ENCODE measurements at places on chromosomes 12 and 14.

- no peak for DNase-seq
Observed at GRCh38 chr14:55440385-55440784, at the start of gene TBPL2. TSS of gene TBPL2 (minus strand) at chr14:55440616. CDS start at chr14:55440449, 167 bp downstream.

DNA sequence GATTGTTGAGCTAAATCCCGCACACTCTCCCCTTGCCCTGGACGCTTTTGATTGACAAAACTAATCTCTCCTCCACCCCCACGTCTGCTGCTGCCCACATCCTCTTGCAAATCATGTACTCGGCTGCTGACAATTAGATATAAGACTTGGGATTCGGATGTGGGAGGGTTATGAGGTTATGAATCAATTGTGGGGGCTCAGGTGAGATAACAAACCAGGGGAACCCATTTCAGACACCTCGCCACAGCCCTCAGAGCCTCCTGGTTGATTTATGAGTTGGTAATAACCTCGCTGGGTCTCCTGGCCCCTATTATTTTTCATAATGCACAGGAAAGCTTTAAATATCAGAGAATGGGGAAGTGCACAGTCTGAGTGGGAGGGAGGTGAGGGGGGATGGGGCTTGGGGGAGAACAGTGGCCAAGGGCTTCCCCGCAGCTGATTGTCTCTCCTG, 449.9 kb downstream of the DPF3 start:
- peak; percentile 2 for DNase-seq

DNA sequence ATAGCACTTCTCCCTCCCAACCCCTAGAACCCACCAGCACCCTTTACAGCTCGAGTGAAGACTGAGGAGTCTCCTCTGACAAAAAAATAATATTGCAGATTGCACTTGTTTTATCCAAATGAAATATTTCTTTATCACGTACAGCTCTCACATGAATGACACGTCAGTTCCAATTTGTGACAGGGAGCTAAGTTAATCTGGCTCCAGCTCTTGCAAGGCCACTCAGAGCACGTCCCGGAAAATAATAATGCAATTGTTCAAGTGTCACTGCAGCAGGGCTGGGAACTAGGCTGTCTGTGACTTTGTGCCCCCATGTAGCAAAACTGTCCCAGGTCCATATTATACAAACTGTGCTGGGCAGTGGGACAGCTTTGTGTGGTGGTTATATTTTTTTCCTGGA, 539.6 kb downstream of the VRK1 start:
- DNase-seq = no peak

DNA sequence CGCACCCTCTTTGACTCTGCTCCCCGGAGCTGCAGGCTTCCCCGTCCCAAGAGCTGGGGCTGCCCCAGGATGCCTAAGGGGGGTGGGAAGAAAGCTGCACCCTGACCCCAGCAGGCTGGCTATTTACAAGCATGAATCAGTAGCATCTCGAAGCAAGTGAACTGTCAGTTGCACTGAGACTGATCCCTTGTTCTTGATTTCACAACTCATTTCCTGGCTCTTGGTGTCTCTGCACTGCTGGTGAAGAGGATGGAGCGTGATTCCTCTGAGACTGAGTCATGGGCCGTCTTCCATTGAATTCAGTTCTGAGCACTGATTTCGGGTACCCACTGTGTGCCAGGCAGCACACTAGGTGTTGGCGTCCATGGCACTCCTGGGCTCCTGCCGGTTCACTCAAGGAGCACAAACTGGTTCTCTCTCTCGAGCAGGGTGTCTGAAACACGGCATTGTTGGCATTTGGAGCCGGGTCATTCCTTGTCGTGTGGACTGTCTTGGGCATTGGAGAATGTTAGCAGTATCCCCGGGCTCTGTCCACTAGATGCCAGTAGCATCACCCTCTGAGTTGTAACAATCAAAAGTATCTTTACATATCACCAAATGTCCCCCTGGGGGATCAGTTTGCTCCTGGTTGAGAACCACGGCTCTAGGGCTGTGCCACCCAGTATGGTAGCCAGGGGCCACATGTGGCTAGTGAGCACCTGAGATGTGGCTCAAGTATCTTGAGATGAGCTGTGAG, 86.9 kb downstream of the RIN3 start:
- no peak for DNase-seq

GRCh38 chr12:31037931-31038330, 35.7 kb upstream of the DDX11 start:
- DNase-seq = no peak

GRCh38 chr12:53287741-53288216, 7.6 kb upstream of the PFDN5 start:
- peak; percentile 28 for DNase-seq

GRCh38 chr12:40446385-40446784, 221.6 kb downstream of the LRRK2 start:
- no peak for DNase-seq

DNA sequence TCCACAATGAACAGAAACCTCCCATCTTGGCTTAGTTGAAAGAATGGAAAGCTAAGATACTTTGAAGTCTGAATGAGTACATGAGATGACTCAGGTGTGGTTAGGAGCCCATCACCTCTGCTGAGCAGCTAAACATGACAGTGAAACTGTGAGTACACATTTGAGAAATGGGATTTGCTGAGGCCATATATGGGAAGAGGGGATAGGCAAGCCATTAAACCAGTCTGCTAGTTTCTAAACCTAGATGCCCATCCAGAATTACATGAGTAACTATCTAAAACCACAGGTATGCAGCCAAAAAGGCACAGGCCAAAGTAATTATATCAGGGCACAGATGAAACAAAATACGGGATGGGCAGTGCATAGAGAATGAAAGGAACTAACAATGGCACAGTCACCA, 41.2 kb downstream of the NKX2-1 start:
- DNase-seq = no peak

DNA sequence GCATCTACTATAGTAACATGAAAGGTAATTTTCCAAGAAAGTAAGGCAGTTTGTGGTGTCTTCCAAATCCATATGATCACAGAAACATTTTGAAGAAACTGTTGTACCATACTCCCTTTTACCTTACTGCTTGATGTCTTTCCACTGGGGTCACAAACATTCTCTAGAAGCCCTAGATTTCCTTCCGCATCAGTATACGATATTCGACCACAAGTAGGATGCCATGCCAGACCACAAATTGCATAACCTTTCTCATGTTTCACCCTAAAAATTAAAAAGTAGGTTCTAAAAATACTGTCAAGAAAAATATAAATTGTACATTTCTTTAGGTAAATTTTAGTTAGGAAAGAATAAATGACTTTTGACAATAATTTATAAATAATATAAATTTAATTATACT, 26.5 kb downstream of the WDHD1 start:
- no peak for DNase-seq

GRCh38 chr14:34926552-34926951, 51.4 kb upstream of the BAZ1A start:
- DNase-seq = no peak

DNA sequence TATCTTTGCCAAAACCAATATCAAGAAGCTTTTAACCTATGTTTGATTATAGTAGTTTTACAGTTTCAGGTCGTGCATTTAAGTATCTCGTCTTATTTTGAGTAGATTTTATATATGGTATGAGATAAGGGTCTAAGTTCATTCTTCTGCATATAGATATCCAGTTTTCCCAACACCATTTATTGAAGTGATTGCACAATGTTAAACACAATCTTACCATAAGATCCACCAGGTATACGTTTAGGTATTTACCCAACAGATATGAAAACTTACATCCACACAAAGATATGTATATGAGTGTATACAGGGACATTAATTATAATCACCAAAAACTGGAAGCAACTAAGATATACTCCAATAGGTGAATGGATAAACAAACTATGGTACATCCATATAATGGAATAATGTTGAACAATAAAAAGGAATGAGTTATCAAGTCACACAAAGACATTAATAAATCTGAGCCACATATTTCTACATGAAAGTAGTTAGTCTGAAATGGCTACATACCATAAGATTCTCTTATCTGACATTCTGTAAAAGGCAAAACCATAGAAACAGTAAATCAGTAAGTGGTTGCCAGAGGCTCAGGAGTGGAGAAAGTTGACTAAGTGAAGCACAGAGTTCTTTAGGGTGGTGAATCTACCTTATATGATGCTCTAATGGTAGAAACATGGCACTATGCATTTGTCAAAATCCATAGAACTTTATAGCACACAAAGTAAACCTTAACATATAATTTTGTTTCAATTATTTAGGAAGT, 222.6 kb downstream of the NUAK1 start:
- DNase-seq = no peak

- DNase-seq = no peak
Observed at GRCh38 chr14:87483271-87484260, 509.4 kb downstream of the GALC start.

DNA sequence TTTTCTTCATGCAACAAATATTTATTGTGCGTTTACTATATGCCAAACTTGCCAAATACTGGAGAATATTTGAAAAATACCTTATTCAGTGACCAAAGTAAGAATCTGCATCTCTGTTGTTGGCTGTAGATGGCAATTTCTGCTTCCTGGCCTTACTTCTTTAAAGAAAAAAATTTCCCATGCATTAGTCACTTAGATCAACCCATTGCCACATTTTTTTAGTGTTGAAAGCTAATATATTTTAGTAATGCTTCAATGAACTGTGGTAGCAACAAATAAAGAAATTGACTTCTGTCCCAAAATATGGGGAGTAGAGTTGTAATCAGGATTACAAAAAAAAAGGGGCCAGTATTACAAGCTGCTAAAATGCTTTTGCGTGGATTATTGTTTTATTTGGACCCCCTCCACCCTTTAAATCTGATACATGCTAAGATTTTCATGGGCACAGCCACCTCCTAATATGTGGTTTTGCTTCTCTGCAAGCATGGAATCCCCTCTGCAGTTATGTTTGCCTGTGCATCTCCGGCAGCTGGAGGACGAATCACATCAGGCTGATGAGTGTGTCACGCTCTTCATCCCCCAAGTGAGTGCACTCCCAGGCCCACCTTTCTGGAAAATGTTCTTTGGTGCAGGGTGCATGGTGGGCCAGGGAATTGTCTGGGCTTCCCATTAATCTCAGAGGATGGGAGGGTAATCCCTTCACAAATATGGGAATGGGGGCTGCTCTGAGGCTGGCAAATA, 38.1 kb upstream of the PTCSC3 start:
- DNase-seq = no peak

GRCh38 chr14:69259527-69260189, at the start of gene GALNT16:
TSS of gene GALNT16 (plus strand) at chr14:69260158. CDS start at chr14:69260291, 133 bp downstream.
- no peak for DNase-seq

DNA sequence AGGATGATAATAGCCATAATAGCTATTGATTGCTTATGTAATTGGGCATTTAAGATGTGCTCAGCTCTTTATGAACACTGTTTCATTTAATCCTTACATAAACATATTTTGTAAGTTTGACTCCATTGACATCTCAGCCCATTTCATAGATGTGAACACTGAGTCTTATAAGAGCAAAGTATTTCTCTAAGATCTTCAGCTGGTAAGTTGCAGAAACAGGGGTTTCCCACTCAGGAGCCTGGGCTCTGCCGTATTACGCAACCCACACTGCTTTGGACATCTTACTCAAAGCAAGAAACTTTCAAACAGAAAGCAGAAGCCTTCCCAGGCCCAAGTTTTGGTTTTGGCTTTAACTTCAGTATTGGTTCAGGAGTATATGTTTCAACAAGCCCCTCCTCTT, 705.1 kb downstream of the MED13L start:
- no peak for DNase-seq

DNA sequence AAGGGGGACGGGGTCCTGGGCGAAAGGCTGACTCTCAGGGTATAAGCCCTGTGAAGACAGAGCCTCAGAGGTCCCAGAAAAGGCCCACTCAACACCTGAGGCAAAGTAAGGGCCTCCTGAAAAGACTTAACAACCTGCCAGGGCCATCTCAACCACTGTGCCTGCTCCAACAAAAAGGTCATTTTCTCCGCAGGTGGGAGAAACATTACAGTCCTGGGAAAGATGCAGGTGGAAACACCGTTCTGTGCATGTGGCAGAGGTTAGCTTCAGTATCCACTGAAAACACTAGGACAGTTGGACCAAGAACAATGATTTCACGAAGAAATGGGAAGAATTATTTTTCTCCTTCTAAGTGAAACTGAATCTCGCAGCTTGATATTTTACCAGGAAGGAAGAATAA, 50.9 kb downstream of the CCDC88C start:
- no peak for DNase-seq

DNA sequence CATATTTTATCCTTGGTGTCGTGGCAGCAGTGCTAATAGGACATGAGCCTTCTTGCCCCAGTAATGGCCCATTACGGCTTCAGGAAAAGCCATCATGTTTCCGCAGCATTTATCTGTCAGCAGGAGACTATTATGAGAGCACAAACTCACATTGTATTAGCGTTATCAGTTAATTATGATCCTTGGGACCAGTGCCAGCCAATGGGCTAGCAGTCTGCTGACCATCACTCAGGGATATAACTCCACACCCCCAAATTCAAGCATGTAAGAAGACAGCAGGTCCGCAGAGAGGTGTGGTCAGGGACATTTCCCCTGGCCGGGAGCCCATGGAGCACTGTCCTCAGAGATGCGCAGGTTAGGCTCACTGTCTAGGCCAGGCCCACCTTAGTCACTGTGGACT, 4.9 kb upstream of the ESRRB start:
- DNase-seq = no peak

DNA sequence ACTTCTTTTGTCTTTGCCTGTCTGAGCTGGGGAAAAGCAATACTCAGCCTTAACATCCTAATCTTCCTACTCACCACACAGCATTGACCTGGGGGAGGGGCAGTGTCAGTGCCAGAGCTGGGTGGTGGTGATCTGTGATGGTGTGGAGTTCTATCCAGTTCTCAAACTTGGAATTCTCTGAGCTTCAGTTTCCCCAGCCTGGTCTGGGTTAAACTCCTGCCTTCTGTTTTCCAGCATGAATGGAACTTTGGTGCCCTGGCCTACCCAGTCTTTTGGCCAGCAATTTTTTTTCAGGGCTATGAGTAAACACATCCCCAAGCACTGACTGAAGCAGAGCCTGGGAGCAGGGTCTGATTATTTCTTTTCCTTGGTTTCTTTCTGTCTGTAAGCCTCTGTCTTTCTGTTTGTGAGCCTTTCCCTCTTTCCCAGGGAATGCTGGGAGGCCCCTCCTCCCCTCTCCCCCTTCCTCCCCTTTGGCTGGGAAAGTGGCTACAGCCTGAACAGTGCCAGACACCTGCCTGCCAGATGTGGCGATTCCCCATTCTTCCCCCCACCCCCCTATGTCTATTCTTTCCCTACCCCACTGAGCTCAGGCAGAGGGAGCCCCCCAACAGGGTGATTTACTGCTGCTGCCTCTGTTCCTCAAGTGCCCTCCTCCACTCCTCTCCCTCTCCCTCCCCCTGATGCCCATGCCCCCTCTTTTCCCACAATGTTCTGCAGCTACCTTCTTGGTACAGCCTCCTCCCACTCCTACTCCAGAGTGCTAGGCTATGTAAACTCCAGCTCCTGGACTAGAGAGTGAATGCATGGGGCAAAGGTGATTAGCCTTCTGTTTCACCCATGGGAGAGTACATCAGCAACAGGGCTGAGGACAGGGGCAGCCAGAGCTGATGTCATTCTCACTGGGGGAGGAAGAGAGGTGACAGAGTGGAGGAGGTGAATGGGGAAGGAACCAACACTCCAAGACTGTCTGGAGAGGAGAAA, 11.1 kb downstream of the GPR84 start:
- DNase-seq = no peak

DNA sequence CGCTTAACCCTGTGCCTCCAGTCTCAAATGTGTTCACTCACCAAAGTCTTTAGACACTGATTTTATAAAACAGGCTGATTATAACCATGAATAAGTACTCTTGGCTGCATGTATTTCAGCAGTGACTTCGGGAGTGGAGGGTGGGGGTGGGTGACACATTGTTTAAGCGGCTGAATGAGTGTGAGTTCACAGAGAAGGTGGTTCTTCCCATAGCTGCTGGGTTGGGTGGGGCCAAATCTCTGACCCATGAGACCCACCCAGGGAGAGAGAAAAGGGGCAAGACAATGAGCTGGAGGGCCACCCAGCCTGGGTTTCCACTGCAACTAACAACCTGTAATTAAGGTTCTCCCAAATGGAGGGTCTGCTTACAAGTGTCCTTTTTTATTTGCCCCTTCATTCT, 96.4 kb downstream of the SYNE3 start:
- no peak for DNase-seq
